Prostate gland (tissue), 2 donors: ENCODE measurements at places on chromosomes 2 and 18.

- no peak for DNase-seq
Observed at GRCh38 chr2:41194230-41194629, 742.3 kb upstream of the SLC8A1 start.

DNA sequence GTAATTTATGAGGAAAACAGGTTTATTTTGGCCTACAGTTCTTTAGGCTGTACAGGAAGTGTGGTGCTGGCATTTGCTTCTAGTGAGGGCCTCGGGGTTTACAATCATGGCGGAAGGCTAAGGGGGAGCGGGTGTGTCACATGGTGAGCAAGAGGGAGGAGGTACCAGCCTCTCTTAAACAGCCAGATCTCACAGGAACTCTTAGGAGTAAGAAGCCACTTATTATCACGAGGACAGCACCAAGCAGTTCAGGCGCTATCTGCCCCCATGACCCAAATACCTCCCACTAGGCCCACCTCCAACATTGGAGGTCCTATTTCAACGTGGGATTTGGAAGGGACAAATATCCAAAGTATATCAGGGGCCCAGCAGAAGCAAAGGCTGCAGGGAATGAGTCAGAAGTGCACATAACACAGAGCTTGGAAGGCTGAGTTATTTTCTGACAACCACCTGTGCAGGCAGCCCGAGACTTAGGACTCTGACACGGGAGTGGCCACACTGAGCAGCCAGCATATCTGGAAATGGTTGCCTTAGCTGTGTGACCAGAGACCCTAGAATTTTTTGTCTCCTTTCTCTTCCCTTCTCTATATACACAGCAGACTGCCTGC lies 170.9 kb downstream of the PRPF40A start:
- DNase-seq = no peak

DNA sequence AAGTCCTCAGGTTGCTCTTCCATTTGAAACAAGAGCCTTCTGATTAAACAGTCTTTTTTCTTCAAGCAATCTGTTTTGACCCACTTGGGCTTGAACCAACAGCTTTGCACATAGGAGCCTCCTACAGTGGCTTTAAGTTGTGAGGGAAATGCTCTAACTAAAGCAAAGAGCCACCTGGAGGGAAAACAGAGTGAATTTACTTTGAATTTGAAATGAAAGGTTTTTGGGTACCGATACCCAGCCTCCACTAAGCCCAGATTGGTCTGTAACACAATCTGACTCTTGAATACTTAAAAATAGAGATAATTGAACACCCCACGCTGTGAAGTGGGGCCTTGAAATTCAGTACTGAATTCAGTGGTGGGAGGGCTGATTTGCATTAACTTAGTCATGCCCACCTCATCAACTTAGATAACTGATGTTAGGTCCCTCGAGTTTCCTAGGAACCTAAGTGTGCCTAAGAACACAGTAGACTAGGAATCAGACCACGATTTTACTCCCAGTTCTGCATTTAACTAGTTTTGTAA lies 56.3 kb upstream of the ACVR1C start:
- DNase-seq = no peak

DNA sequence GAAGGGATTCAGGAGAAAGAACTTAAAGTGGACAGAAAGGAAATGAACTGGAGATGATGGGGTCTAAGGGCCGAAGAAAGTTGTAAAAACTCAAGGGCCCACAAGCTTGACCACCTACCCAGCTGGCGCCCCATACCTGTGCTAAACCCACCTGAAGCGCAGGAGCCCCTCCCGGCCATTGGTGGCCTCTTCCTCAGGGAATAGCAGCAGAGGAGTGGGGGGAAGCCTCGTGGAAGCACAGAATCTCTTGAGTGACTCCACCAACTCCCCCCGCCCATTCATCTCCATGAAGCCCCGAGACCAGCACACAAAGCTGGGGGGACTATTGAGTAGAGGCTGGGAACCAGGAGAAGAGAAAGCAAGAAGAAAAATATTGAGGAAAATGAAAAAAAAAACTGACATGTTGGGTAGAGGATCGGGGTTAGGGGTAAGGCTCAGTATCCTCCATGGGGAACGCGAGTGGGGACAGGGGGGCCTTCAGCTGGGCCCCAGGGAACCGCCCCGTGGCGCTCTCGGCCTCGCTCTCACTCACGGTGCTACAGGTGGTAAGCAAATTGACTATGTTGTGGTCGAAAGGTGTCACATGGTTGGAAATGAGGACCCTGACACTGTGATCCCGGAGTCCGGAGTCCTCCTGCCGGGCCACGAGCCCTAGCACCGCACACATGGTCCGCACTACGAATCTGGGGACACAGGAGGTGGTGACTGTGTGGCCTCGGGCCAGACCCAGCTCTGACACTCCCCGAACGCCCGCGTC lies 728 bp downstream of the AUP1 start:
- no peak for DNase-seq

- no peak for DNase-seq
Observed at GRCh38 chr2:38156436-38156835, 80.5 kb upstream of the CYP1B1 start.
